ENCODE measurements at places on chromosomes 12 and 14.

GRCh38 chr14:99035268-99035667 lies 236.7 kb downstream of the BCL11B start:
- DNase-seq: no peak

- no peak for DNase-seq
Measured at GRCh38 chr14:65352964-65353530, 59.5 kb upstream of the FUT8 start.

- DNase-seq: no peak
Measured at GRCh38 chr12:76003355-76003638, 28.3 kb downstream of the PHLDA1 start.

- no peak for DNase-seq
Measured at GRCh38 chr14:66078006-66078405, 408.2 kb upstream of the CCDC196 start.

DNA sequence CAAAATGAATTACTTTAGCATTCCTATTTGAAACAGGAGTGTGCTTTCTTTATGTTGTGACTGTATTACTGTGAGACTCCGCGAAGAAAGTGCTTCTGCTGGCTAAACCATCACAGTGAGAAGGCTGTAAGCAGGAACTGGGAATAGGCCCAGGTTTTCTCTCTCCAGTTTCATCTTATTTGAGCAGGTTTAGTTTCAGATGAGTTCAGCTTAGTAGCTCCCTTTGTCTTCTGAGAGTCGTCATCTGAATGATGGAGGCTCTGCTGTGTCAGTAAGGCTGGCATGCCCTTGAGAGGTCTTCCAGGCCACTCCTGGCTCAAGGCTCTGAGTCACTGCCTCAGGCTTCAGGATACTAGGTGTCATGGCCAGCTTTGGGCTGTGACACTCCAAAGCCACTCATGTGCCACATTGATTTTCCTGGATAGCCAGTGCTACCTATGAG lies 205.6 kb upstream of the RGS6 start:
- DNase-seq: peak; percentile 58

DNA sequence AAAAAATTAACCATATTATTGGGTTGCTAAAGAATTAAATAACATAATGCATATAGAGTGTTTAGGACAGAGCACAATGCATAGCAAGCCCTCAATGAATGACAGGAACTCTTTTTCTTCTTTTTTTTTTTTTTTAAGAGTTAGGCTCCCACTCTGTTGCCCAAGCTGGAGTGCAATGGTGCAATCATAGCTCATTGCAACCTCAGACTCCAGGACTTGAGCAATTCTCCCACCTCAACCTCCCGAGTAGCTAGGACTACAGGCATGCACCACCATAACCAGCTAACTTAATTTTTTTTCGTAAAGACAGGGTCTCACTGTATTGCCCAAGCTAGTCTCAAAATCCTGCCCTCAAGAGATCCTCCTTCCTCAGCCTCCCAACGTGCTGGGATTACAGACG lies 20.5 kb upstream of the MTERF2 start:
- no peak for DNase-seq

DNA sequence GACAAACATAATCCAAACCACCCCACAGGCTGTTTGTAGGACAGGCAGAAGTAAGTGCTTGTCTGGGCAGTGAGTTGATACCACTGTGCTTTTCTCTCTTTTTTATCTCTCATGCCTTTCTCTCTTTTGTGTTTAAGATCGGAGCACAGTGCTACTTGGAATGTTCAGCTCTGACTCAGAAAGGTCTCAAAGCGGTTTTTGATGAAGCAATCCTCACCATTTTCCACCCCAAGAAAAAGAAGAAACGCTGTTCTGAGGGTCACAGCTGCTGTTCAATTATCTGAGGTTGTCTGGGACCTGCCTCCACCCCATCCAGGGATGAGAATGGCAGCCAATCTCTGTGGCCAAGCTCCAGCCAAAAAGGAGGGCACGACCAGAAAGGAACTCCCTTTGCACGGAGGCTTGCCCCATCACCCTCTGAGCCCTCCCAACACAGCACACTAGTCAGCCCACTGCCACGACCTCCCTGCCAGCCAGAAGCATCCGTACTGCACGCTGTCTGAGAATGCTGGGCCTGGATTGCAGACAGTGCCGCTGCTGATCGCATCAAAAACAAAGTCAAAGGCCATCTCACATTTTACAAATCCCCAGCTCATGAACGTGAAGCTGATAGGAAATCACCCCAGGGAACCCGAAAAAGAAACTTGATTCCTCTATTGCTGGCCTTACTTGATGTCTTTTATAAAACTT lies 27.8 kb downstream of the GPHB5 start:
- no peak for DNase-seq

GRCh38 chr12:120496413-120497340 lies 764 bp downstream of the DYNLL1 start:
- DNase-seq: no peak

GRCh38 chr14:20441461-20441860 lies 5.5 kb upstream of the KLHL33 start:
- no peak for DNase-seq

- DNase-seq: no peak
Measured at GRCh38 chr14:90455100-90455571, 58.3 kb downstream of the CALM1 start.

DNA sequence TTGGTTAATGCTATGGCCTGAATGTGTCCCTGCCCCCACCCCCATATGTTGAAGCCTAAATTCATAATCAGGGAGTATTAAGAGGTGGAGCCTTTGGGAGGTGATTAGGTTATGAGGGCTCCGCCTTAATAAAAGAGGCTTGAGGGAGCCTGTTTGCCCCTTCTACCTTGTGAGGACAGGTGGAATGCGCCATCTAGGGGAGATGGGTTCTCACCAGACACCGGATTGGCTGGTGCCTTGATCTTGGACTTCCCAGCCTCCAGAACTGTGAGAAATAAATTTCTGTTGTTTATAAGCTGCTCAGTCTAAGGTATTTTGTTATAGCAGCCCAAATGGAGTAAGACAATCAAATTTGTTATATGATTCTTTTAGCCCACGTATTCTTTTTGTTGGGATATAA lies 148.3 kb downstream of the PTCSC3 start:
- DNase-seq: no peak

DNA sequence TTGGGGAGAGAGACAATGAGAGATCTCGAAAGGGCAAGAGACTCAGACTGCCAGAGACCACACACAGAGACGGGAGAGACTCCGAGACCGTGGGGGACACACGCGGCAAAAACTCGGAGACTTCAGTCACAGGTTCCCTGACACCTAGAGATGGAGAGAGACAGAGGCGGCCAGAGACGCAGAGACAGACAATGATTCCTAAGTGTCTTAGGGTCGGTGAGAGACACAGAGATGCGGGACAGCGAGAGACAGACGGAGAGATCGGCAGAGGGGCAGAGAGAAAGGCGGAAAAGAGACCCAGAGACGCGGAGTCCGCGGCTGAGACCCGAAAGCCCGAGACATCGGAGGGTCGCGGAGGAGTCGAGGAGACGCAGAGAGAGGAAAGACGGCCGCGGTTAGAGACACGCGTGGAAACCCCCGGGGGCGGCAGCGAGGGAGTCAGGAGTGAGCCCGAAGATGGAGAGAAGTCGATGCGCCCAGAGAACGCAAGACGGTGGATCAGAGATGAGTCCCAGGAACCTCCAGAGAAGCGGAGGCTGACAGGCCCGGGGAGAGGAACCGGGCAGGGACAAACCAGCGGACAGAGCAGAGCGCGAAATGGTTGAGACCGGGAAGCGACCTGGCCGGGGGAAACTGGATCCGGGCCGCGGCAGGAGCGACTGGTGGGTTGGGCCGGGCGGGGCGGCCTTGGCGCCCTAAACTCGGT lies 7.8 kb downstream of the LHX5 start:
- DNase-seq: no peak

DNA sequence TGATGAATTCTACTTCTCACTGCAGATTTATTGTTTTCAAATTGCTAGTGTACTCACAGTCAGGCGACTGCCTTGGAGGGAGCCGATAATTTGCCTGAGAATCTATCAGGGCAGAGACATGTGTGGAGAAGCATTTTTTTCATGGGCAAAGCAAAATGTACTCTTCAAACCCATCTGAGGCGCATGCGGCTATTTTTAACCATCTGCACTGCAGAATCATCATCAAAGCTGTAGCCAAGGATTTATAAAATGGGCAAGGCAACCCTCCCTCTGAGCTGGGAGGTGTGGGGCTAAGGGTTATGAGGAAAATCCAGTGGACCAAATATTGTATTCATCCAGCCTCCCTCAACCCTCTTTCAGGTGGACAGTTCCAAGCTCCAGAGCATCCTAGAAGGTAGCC lies 37.7 kb downstream of the BEST3 start:
- DNase-seq: no peak

GRCh38 chr12:100123316-100124095 lies 19.2 kb downstream of the BLTP3B start:
- DNase-seq: no peak

Measured in vagina (tissue), 2 donors.